Common myeloid progenitor, CD34-positive (primary cell): ENCODE measurements at places on chromosomes 12 and 14.

GRCh38 chr12:46134205-46134811 is 134.5 kb downstream of the SLC38A1 start:
- DNase-seq: no peak

- peak; percentile 55 for DNase-seq
These were observed 105.8 kb downstream of the PAH start for GRCh38 chr12:102811110-102811737.

DNA sequence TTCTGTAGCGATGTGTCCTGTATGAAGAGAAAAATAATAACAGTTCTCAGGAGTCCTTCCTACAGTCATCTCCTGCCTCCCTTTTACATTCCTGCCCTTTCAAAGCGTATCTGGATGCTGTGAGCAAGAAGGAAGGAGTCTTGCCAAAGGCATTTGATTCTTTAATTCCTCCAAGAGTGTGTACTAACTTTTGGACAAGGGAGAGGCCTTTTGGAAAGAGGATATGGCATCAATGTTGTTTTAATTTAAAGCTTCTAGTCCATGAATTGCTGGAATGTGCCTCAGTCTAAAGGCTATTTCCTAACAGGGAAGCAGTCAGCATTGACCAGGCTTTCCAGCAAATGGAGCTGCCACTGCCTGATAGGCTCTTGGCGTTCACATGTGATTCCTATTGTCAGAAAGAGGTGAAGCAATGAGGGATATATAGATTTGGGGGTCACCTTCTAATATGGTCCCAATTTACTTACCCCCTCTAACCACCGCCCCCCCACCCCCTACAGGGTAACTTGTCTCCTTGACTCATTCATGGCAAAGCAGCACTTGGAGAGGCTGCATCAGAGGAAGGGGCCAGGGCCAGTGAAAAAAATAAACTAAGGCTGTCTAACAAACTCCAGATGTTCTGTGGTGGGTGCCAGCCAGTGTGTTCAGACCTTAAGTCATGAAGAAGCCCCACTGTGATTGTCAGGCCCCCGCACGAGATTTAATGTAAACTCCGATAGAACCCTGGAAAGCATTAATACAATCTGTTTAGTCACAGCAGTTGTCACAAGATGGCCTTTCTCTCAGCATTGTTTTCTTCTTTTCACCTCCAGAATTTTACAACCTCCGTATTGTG is 220.3 kb downstream of the FBXL14 start:
- DNase-seq: no peak

DNA sequence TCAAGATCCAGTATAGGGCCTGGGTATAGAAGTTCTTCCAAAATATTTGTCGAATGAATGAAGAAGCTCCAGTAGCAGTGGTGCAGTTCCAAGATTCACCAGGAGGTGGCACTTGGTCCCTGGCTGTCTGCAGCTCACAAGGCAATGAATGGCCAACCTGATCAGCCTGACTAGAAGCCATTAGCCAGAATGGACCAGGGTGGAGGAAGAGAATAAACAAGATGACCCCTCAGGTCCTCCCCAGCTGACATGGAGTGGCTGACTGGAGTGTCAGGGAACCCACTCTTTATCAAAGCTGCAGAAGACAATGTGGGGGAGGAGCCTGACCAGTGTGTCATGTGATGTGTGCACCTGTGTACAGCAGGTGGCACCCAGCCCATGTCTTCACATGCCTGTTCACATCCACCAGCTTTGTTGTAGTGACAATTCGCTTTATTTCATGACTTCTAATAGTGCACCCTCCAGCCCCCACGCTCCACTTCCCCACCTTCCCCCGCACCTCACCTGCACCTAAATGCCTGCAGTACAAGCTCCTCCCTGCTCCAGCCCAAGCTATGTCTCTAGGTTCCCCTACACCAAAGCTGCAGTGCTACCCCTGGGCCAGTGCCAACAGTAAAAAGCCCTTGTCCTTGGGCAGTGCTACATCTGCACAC is 3.0 kb downstream of the LTBP2 start:
- peak; percentile 89 for DNase-seq

- no peak for DNase-seq
These were observed 6.5 kb upstream of the NRL start for GRCh38 chr14:24121210-24121609.
